Right forelimb (tissue), 1 donor: ENCODE measurements at places on chromosomes 12 and 14.

DNA sequence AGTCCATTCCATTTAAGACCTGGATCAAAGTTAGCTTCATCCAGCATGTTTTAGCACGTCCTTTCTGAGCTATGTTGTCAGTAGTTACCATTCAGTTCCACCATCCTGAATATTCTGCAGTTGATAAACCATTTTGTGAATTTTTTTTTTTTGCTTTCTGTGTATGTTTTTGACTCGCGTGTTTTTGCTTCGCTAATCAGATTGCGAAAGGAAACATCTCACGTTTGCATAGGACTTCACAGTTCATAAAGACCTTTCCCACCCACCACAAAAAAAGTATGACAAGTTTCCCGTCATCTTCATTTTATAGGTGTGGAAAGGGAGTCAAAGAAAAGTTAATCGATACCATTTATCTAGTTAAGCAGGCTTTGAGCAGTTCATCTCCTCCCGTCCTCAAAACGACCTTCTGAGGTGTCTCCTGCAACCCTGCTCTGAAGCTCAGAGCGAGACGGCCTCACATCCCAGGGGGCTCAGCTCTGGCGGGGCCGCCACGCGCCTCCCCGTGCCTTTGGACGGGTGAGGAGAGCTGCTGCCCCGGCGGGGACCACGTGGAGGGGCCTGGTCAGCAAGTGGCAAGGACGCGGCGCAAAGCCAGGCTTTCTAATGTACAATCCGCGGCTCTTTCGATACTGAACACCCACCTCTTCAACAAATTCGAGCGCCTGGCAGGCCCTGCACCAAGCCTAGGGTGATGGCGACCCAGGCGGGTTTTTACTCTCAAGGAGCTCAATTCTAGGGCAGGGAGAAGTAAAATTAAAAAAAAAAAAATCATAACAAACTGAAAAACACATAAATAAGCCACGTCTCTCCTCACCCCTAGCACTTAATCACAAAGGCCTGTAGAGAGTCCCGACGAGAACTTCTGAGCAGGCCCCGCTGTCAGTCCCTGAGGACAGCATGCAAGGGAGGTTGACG is 988 bp upstream of the TMEM263 start:
- peak; percentile 58 for DNase-seq

GRCh38 chr12:51392556-51393237 is 1.5 kb upstream of the GALNT6 start:
- no peak for DNase-seq

DNA sequence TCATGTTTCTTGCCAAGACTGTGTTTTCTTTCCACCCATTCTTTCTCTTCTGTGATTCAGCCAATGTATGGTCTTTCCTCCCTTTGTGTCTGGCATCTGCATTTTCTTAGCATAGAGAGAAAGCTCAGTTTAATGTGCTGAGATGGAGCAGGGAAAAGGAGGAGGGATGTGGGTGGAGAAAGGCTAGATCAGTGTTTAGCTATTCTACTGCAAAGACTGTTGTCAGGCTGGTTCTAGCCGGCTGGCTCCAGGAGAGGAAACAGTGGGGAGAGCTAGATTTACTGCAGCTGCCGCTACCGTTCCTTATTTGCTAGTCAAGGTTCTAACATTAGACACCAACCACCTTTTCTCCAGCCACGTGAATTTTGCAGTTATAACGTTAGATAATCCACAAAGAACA is 5.2 kb upstream of the RIMKLB start:
- peak; percentile 60 for DNase-seq

DNA sequence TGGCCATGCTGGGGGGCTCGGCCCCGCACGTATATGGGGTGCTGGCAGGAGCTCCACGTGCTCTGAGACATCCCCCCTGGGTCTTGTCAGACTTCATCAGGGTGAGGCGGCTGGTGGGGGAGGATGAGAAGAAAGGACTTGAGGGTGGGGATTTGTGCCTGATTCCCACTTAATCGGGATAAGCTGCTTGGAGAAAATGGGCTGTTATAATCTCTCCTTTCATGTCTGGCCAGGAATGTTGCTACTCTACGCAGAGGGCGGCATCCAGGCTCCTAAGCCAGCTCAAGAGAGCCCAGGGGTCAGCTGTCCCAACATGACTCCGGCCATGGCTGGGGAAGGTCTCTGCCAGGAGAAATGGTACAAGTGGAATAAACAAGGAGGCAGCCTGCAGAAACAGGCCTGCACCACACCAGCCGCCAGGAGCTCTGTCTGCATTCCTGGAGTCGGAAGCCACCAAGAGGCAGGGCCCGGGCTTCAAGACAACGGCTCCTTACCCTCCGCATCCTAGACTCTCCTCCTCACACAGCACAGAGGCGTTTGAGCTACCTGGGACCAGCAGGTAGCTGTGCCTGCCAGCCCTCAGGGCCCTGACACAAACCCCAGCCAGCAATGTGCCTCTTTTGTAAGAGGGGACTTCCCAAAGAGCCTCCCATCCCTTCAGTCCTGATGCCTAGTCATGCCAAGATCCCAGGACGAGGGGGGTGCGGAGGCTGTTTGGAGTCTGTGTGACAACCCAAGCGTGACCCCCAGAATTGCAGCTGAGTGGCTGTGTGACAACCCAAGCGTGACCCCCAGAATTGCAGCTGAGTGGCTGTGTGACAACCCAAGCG is 195.8 kb upstream of the DIO3 start:
- DNase-seq = no peak

DNA sequence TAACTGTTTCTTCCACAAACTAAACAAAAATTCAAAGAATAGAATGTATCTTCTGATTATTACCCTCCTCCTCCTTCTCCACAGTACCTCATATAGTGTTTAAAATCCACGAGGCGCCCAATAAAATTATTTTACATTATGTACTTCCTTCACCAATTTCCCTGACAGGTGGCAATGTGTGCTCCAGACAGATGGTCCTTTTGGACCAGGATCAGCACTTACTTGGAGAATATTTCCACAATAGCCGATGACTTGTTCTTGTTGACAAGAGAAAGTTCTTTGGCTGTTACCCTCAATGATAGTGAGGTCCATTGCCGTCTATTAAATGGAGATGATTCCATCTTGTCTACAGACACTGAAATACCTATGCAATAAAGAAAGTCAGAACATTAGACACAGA is 34.9 kb downstream of the LIMA1 start:
- no peak for DNase-seq

GRCh38 chr14:74326369-74327152 is 21.7 kb upstream of the VRTN start:
- peak; percentile 63 for DNase-seq

- DNase-seq = peak; percentile 59
These were observed at the start of gene HHIPL1 for GRCh38 chr14:99644723-99645544. TSS of gene HHIPL1 (plus strand) at chr14:99645129. CDS start at chr14:99645208, 79 bp downstream.

GRCh38 chr14:39890026-39890425 is 457.8 kb upstream of the FBXO33 start:
- no peak for DNase-seq

- no peak for DNase-seq
These were observed 58.0 kb downstream of the ATF7 start for GRCh38 chr12:53567961-53568808.

DNA sequence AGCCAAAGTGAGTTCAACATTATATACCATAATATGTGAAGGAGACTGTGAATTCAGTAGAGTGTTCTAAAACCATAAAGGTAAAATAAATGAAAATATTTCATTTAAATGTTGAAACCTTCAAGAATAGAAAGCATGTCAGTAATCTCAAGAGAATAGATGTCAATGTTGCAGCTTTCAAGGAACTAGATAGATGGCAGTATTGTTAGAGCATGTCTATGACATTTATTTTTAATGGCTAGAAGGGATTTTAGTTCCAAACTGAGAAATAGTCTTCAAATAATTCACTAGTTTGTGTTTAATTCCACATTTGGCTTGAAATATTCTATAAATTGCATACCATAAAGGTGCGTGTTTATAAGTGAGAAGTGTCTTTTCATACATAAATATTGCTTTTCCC is 326.5 kb downstream of the FLRT2 start:
- DNase-seq = no peak

DNA sequence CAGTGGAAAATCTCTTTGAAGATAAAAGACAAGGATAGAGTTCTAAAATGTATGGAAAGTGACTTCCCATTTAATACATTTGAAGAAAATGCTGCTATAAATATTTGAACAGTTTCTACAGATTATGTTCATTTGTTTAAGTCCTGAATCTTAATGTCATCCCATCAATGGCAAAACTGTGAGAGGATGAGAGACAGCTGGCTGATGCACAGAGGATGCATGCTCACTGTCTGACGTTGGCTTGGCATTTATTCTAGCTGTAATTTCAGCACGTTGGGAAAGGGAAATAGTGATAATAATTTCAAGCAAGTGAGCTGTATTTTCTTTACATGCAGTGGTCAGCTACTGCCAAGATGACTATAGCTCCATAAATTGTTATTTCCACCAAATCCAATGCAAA is 40.5 kb downstream of the PPFIA2 start:
- DNase-seq = no peak

DNA sequence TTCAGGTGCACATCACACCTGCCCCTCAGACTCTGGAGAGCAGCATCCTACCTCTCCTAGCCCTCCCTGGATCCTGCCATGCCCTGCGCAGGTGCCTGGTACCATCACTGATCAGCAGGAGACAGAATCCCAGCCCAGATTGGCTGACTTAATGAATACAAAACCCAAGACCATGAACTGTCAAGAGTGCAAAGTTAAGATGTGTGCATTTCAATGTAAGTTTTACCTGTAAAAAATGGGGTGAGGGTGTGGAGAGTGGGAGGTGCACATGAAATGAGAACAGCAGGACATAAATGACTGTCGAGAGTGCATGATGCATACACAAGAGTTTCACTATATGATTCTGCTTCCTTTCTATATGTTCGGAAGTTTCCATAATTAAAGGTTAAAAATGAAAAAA is 57.9 kb upstream of the GPR68 start:
- no peak for DNase-seq

- no peak for DNase-seq
These were observed 14.0 kb upstream of the MFAP5 start for GRCh38 chr12:8676651-8677050.

DNA sequence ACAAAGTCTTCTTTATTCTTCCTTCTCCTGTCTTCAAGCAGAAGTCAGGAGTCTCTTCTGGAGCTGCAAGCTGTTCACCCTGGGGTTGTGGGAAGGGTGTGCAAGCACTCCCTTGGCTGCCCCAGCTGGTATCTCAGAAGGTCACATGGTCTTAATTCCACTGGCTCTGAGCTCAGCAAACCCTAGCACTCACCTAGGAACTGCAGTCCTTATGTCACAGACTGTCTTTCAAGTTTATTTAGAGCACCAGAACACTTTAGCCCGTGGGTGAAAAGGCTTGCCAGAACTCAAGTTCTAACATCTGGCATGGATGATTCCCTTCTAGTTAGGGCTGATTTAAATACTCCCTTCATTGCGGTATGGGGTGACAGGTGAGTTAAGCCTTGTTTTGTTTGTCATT is 379.0 kb downstream of the CCER1 start:
- no peak for DNase-seq

DNA sequence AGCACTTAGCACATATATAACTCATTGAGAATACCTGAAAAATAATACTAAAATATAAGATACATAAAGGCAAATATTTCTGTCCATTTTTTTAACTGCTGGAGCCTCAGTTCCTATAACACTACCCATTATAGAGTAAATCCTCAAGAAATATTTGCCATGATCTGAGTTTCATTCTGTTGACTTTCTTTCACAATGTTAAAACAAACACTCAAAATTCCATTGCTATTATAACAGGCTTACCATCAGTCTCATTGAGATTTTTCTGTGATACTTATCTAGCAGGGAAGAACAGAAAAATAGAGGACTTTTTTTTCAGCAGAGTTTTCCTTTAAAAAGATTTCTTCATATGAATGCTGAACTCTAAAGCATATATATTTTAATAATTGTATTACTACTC is 24.5 kb downstream of the LMO3 start:
- no peak for DNase-seq

- DNase-seq = no peak
These were observed 116.8 kb downstream of the CRADD start for GRCh38 chr12:93793983-93794382.

DNA sequence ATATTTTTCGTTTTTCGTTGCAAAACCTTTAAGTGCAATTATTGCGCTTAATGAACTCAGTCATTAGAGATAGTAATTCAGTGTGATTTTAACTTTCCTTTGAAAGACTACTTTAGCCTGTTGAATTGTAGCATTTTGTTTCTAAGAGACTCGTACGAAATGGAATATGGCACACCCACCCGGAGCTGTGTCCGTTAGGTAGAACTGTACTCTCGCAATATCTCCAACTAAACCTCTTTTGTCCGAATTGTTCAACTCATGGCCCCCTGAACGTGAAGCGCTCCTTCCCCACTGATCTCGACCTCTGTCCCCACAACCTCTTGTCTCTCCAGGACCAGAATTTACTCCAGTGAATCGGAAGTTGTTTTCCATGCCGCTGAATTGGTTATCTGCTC is 800 bp downstream of the PCNX4 start:
- DNase-seq = peak; percentile 55

DNA sequence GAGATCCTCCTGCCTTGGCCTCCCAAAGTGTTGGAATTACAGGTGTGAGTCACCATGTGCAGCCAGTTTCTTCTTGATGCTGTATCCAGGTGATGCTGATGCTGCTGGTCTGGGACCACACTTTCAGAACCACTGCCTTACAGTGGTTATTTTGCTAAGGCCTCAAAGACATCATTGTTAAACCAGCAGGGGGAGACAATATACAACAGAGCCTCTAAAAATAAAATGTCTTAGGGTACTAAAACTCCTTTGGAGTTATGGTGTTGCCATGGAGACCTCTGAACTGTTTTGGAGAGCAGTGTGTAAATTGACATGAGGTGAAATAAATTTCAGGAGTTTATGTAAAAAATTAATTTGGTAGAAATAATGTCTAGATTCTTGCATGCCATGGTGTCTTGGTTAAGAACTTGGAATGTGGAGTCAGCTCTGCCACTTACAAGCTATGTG is 1.1 kb upstream of the ARG2 start:
- DNase-seq = no peak

- DNase-seq = no peak
These were observed 2.1 kb downstream of the SIX4 start for GRCh38 chr14:60722107-60722356.

- no peak for DNase-seq
These were observed 233.8 kb downstream of the FBXL14 start for GRCh38 chr12:1360441-1361210.

DNA sequence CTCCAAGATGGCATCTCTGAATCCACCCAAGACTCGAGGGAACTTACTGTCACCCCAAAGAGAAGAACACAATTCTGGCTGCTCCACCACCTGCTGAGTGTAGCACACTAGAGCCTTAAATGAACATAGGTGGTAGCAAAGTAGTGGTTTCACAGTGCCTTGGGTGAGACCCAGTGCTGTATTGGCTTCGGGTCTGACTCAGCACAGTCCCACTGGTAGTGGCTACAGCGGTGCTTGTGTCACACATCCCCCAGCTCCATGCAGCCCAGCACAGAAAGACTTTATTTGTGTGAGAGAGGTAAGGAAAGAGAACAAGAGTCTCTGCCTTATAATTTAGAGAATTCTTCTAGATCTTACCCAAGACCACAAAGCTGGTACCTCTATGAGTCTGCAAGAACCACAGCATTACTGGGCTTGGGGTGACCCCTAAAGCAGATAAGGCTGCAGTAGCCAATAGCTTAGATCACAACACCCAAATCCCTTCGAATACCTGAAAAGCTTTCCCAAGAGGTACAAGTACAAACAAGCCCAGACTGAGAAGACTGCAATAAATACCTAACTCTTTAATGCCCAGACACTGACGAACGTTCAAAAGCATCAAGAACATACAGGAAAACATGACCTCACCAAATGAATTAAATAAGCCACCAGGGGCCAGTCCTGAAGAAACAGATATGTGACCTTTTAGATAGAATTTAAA is 83.3 kb upstream of the SLC38A4 start:
- DNase-seq = no peak
